Common myeloid progenitor, CD34-positive (primary cell): ENCODE measurements at places on chromosomes 4 and X.

- H3K4me3 ChIP-seq = no peak overlapping the region
- peak; percentile 59 for DNase-seq
- H3K4me1 ChIP-seq = no peaks in the 10 kb centered on the region
- H3K27me3 ChIP-seq = no peaks in the 10 kb centered on the region
- H3K36me3 ChIP-seq = peaks cover 32% of the 10 kb centered on the region
- no peak overlapping the region for H3K27ac ChIP-seq
Measured at GRCh38 chr4:83599183-83599582, 63.3 kb downstream of the GPAT3 start.

- H3K36me3 ChIP-seq = no peaks in the 10 kb centered on the region
- H3K4me1 ChIP-seq = no peaks in the 10 kb centered on the region
- no peak overlapping the region for H3K27ac ChIP-seq
- H3K4me3 ChIP-seq = no peak overlapping the region
Measured at GRCh38 chrX:150044556-150044955, 106.3 kb upstream of the EOLA2 start.

DNA sequence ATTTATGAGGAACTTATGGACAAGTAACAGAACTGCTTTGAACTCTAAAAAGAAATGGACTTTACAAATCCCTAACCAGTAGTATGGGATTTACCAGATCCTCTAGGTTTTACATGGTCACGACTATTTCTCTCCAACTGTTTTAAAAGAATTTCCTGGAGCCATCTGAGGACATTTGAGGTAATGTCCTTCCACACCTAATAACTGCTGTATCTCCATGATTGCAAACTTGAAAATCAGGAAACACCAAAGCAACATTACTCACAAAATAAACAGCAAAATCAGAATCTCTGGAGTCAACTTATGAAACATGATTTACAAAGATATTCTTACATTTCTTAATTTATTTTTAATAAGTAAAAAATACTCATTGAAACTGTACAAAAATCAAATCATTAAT, 58.0 kb downstream of the STAP1 start:
- H3K4me3 ChIP-seq = no peak overlapping the region
- H3K36me3 ChIP-seq = peaks cover 22% of the 10 kb centered on the region
- no peak overlapping the region for H3K27ac ChIP-seq
- H3K4me1 ChIP-seq = no peaks in the 10 kb centered on the region
- DNase-seq = no peak
- no peaks in the 10 kb centered on the region for H3K27me3 ChIP-seq

DNA sequence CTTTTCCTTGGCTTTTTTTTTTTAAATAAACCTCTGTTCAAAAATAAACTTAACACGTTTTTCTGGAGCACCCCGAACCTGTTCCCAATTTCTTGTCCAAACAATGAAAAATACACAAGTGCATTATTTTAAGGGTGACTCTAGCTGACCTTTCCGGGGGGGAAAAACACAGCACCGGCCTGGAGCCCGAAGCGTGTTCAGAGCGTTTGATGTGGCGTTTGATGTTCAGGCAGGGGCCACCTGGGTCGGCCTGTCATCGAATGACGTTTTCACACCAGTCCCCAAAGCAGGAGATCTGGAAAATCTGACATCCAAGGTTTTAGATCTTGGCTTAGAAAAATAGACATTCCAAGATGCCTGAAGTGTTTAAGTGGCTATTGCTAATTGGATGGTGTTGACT, 282.1 kb downstream of the SHOX start:
- no peaks in the 10 kb centered on the region for H3K27me3 ChIP-seq
- H3K36me3 ChIP-seq = no peaks in the 10 kb centered on the region
- H3K27ac ChIP-seq = no peak overlapping the region
- no peak overlapping the region for H3K4me3 ChIP-seq
- H3K4me1 ChIP-seq = no peaks in the 10 kb centered on the region

DNA sequence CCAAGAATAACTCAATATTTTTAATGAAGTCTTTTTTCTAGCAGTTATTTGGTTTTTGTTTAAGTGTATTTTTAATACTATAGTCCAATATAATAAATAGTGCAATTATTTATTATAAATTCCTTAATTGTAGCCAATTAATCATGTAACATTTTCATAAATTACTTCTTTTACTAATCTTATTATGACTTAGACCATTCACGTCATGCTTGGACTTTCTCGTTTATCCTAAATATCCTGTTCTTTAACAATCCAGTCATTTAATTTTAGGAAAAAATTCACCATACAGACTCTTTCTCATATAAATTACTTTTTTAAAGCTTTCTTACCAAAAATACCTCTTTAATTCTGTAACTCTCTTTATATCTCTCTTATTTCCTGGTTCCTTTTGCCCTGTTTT, 350.1 kb downstream of the AR start:
- no peak overlapping the region for H3K4me3 ChIP-seq
- no peaks in the 10 kb centered on the region for H3K27me3 ChIP-seq
- no peak overlapping the region for H3K27ac ChIP-seq
- no peaks in the 10 kb centered on the region for H3K36me3 ChIP-seq
- DNase-seq = no peak
- H3K4me1 ChIP-seq = no peaks in the 10 kb centered on the region

DNA sequence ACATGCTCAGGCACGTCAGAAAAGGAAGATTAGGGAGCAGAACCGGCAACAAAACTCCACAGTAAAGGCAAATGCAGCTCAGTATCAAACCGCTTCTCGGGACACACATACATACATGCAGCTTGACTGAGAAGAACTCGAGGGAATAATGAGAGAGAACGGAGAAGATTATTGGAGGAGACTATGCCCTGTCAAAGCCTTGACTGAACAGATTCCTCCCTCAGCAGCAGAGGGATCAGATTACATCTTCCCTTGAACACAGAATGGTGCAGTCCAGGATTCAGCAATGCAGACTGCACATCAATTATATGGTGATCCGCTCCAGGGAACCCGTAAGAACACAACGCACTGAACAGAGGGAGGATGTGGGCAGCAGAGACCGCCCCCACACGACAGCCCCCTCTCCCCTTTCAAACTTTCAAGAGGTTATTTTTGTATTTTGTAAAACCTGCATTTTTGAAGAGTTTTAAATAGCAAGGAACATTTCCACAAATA, 183.2 kb downstream of the FBXW7 start:
- no peak for DNase-seq
- no peak overlapping the region for H3K27ac ChIP-seq
- H3K36me3 ChIP-seq = no peaks in the 10 kb centered on the region
- H3K4me1 ChIP-seq = no peaks in the 10 kb centered on the region
- H3K27me3 ChIP-seq = no peaks in the 10 kb centered on the region

DNA sequence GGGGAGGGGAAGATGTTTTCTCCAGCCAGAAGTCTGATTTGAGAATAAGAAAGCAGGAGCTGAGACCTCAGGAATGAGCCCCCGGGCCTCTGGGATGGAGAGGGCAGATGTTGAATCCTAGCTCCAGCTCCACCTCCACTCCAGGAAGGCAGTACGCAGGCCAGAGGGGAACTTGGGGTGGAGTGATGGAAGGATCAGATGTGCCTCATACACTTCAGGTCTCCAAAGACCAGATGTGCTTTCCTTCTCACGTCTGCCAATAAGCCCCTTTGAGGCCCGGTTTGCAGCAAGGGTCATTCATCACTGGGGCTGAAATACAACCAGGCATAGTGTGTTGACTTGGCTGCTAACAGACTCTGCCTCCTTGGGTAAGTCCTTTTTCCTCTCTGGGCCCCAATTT, 28.1 kb downstream of the STARD8 start:
- no peak for DNase-seq
- no peak overlapping the region for H3K27ac ChIP-seq
- H3K4me3 ChIP-seq = no peak overlapping the region
- H3K4me1 ChIP-seq = no peaks in the 10 kb centered on the region

- H3K4me1 ChIP-seq = no peaks in the 10 kb centered on the region
- H3K27me3 ChIP-seq = no peaks in the 10 kb centered on the region
- no peaks in the 10 kb centered on the region for H3K36me3 ChIP-seq
- H3K27ac ChIP-seq = no peak overlapping the region
- no peak overlapping the region for H3K4me3 ChIP-seq
Measured at GRCh38 chr4:144851948-144852347, 206.0 kb downstream of the HHIP start.

DNA sequence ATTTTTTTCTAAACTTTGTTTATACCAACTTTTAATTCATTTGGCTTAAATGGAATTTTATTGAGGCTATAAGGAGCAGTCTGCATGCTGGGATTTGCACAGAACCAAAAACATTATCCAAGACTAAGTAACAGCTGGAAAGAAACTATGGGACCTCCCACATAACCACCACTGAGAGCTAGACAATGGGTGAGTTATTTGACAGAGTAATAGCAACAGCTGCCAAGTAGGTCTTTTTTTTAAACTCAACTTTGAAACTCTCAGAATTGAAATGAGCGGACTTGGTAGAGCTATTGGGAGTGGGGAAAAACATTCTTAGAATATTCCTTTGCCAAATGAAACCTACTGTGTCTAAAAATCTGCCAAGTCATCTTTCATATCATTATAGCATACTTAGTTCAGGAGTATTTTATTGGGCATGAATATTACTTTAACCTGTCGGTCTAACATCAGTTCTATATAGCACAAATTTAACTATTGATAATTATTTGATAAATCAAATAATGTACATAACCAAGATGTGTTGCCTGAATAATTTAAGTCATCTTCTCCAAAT, 1428.0 kb downstream of the PCDH7 start:
- no peak overlapping the region for H3K4me3 ChIP-seq
- no peaks in the 10 kb centered on the region for H3K27me3 ChIP-seq
- H3K27ac ChIP-seq = no peak overlapping the region
- no peaks in the 10 kb centered on the region for H3K4me1 ChIP-seq
- H3K36me3 ChIP-seq = no peaks in the 10 kb centered on the region
